ACHN (cell line): ENCODE measurements at places on chromosomes 1 and 21.

- DNase-seq, result no peak
Observed at GRCh38 chr1:10764296-10764798, 32.1 kb downstream of the CASZ1 start.

DNA sequence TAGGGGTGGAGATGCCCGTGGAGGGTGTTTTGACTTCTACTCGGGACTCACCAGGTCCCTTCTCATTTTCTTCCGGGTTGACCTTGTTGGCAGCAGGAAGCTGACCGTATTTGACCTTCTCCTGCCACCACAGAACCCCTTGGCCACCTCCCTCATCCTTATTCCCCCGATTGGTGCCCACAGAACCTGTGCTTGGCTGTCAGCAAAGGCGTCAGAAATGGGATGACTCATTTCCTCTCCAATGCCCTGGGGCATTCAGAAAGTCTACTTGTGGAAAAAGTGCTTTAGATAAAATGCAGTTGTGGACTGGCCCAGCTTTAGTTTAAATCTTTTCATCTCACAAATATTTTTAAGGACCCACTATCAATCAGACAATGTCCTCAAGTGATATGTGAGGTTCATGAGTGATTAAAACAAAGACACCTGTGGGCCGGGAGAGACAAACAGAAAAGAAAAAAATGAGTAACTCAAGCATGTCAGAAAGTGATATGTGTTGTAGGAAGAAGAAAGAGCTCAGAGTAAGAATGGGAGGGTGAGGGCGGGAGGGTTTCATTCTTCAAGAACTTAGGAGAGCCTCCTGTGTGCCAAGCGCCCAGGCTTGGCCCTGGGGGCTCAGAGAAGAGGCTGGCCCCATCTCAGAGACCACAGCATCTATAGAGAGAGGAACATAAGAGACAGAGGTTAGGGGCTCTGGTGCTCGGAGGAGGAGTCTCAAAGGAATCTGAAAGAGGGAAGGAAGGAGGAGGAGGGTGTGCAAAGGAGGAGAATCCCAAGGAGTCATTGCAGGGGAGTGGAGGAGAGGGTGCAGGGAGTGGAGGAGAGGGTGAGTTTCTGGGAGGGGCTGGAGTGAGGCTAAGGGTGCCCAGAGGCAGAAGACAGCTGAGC lies 221.6 kb upstream of the VAMP3 start:
- peak; percentile 88 for DNase-seq

DNA sequence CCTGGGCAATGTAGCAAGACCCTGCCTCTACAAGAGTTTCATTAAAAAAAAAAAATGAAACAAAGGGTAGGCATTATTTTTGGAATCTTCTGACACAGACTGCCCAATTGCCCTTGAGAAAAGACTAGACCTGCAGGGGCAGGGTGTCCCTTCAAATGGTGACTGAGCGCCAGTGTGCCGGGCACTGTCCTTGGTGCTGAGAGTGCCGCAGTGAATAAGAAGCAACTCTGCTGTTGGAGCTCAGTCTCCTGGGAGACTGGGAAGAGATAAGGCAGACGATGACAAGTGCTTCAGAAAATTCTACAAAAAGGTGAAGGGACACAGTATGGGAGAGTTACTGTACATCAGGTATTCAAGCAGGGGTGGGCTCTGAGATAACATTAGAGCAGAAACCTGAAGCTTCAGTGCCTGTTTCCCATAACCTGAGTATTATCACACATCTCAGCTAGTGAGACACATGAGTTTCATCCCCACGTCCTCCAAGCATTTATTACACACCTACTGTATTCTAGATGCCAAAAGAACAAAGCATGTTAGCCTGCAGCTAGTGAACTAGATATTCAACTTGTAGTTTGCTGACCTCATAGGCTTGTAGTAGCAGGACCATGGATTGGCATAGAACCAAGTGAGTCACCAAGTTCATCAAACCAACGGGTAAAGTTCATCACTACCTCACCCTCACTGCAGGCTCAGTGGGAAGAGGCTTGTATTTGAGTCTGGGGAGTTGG lies 18.4 kb upstream of the RPL11 start:
- peak; percentile 76 for DNase-seq

- DNase-seq, result no peak
Observed at GRCh38 chr1:151993084-151993733, 450 bp downstream of the S100A10 start.

DNA sequence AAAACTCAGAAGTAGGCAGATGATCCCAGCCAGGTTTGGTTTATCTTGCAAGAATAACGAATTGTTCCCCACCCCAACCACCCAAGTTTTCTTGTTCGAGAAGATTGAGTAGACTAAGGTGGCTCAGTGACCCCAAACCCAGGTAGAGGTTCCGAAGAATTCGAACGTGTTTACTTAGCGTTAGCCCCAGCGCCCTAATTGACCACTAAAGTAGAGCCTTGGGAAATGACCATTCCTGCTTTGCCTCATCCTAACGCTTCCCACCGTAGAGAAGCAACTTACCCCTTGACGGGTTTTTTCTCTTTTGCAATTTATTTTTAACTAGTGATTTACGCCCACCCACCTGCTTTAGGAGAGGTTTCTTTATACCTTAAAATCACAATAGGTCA lies 870 bp downstream of the FBXO28 start:
- peak; percentile 26 for DNase-seq

GRCh38 chr1:6002714-6003501 lies 10.7 kb upstream of the NPHP4 start:
- DNase-seq, result no peak

GRCh38 chr1:175252561-175252960 lies 60.0 kb upstream of the KIAA0040 start:
- no peak for DNase-seq

- no peak for DNase-seq
Observed at GRCh38 chr1:177091040-177091439, 73.5 kb downstream of the ASTN1 start.

DNA sequence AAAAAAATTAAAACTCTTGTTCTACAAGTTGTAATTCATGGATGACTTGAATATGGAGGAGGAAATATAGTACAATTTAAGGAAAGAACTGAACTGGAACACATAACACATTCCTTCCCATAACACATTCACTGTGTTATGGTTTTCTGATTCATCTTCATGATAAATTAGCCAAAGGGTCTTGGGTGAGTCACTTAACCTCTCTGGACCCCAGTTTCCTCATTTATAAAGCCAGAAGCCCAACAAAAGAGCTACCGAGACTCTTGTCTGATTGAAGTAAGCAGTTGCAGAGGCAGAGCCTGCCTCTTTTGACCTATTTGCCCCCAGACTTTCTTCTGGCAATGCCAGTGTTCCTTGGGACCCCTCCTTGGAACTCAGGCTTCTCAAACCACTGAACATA lies 161.9 kb upstream of the KCTD3 start:
- no peak for DNase-seq

GRCh38 chr1:53345996-53346813 lies 18.3 kb upstream of the LRP8 start:
- DNase-seq, result no peak

GRCh38 chr1:35555601-35556477 lies 1.4 kb downstream of the KIAA0319L start:
- no peak for DNase-seq

GRCh38 chr21:46325073-46325912 lies 1.3 kb downstream of the PCNT start:
- peak; percentile 50 for DNase-seq

GRCh38 chr1:90773812-90774211 lies 56.7 kb upstream of the BARHL2 start:
- DNase-seq, result no peak

- DNase-seq, result no peak
Observed at GRCh38 chr1:61053226-61053711, 29.1 kb upstream of the NFIA start.
